ENCODE measurements at places on chromosomes 7 and 10.

DNA sequence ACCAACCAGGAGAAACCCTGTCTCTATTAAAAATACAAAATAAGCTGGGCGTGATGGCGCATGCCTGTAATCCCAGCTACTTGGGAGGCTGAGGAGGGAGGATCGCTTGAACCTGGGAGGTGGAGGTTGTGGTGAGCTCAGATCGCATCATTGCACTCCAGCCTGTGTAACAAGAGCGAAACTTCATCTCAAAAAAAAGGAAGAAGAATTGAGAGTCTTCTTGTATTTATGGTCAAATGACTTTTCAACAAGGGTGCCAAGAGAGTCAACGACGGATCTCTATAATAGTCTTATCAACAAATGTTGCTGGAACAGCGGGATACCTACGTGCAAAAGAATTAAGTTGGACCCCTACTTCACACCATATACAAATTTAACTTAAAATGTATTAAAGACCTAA lies 21.6 kb upstream of the JAZF1 start:
- no peak for DNase-seq

GRCh38 chr7:37440738-37441385 lies 7.8 kb downstream of the ELMO1 start:
- DNase-seq: no peak

DNA sequence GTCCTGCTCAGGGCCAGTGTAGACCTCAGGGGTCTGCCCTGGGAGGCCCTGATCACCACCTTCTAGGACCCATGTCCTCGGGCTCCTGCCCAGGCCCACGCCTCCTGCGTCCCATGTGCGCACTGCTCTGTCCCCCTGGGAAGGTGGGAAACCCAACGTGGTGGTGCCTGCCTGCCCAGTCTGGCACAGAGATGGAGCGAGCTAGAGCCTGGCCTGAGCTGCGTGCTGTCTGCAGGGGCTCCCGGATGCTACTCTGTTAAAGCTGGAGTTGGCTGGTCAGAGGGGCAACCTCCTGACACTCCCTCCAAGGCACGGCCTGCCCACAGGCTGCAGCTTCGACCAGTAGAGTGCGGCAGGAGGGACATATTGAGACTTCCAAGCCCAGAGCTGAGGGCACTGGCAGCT lies 171.7 kb downstream of the DNAJB6 start:
- no peak for DNase-seq

- peak; percentile 60 for DNase-seq
Measured at GRCh38 chr7:127588697-127589482, 679 bp downstream of the ARF5 start.

DNA sequence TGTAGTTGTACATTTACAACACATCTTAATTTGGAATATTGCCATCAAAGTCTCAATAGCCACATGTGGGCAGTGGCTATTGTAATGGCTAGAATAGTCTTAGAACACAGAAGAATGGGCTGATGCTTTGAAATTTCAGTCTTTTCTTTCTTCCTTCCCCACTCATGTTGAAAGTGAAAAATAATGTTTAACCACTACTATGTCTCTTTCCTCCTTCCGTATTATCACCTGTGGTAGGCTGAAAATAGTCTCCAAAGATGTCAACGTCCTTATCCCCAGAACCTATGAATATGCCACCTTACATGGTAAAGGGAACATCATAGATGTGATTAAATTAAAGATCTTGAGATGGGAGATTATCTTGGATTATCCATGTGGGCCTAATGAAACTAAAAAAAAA lies 154.0 kb downstream of the SUGCT start:
- DNase-seq: no peak

- DNase-seq: no peak
Measured at GRCh38 chr10:88941026-88941425, 11.5 kb downstream of the ACTA2 start.

DNA sequence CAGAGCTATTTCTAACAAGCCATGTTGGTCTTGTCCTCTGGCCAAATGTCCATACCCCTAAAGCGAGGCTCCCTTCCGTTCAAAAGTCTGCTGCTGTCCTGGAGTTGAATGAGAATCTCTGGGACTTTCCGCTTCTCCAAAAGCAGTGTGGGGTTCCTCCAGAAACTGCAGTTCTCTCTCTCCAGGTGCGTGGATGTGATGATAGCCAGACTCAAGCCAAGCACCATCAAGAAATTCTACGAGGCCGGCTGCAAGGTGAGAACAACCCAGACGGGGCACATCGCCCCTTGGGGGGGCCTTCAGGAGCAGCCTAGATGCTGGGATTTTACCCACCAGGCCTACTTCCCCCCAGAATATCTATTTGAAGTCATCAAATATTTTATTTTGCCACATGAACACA lies 26.5 kb downstream of the BTBD16 start:
- DNase-seq: no peak

GRCh38 chr7:73872056-73872908 lies 11.3 kb downstream of the TMEM270 start:
- no peak for DNase-seq

- no peak for DNase-seq
Measured at GRCh38 chr10:124066781-124067714, 26.4 kb downstream of the CHST15 start.

- no peak for DNase-seq
Measured at GRCh38 chr10:13904064-13904463, 317.3 kb downstream of the PRPF18 start.

DNA sequence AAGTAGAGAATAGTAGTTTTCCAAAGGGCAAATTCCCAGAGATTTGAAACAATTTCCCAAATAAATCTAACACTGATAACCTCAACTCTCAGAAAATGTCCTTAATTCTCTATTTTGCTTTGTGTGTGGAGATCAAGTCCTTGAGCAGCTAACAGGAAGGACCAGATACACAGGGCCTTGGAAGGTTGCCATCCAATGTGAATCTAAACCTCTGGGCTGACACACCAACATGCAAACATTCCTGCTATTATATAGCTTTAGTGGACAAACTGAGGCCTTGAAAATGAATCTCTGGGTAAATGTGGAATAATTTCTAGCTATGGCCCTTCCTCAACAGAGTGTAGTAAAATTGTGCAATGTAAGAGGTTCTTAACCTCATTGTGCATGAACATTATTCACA lies 44.1 kb upstream of the PARD3 start:
- DNase-seq: no peak
